Activated CD8-positive, alpha-beta memory T cell treated with anti-CD3 and anti-CD28 coated beads, Interleukin-2, amount 50 U/mL, for 48 hours (primary cell): ENCODE measurements at places on chromosomes 7 and 10.

GRCh38 chr10:77007834-77008233 is 629.8 kb downstream of the KCNMA1 start:
- DNase-seq = no peak

GRCh38 chr10:121753726-121754476 is 155.7 kb upstream of the FGFR2 start:
- DNase-seq = no peak

DNA sequence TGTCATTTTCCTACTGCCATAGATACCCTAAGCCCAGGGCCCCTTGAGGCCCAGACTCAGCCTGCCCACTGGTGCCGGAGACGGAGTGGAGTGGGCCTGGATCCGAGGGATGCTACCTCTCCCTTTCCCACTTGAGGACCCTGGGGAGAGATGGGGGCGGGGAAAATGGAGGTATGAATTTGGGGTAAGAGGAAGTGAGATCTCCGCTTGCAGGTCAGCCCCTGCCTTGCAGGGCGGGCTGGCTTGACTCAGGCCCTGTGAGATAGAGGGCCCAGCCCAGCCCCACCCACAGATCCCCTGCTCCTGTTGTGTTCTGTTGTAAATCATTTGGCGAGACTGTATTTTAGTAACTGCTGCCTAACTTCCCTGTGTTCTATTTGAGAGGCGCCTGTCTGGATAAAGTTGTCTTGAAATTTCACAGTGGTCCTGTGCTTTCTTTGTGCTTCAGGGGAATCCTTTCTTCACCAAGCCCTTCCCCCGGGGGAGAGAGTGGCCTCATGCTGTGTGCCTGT is 13.2 kb downstream of the YKT6 start:
- DNase-seq = no peak

GRCh38 chr7:88586219-88586618 is 173.3 kb upstream of the ZNF804B start:
- DNase-seq = no peak

- DNase-seq = no peak
These were observed 24.3 kb downstream of the ZCCHC24 start for GRCh38 chr10:79420974-79421688.

- DNase-seq = no peak
These were observed 210.1 kb upstream of the STK17A start for GRCh38 chr7:43372676-43373355.

GRCh38 chr7:150463461-150463860 is 13.0 kb downstream of the GIMAP8 start:
- DNase-seq = no peak

DNA sequence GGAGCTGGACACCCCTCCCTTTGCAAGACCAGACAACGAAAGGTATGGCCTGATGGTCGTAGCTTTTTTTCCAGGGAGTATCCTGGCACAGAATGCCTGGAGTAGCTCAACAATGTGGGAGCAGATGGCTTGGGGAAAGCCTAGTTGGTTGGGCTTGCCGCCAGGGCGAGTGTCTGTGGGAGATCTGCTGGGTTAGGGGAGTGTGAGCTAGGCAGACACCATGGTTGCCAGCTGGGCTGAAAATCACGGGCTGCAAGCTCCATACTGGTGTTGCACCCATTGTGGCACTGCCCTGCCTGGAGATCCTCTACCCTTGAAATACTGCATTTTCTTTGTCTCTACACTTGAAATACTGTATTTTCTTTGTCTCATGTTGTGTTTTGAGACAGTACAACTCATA is 538.3 kb downstream of the PCDH15 start:
- no peak for DNase-seq

DNA sequence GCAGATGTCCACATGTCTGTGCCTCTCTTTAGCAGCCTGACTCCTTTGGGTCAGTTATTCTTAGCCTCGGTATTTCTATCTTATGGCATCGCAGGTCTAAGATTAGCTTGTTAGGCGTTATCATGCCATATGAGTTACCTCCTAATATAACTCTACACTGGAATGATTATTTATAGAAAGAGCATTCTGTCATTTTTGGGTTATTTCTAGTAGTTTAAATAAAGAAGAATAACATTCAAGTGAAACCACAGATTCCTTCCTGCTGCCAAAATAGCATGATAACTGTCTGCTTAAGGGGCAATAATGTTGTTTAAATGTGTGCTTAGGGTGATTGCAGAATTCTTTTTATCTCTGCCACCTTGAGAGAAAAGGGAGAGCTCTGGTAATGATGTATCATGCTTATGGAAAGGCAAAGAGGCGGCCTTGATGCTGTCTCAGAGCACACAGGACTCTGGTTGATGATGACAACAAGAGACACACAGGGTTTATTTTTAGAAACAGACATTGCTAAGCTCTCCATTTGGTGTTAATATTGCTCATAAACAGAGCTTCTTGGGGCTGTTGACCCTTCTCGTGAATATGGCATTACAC is 10.4 kb downstream of the HDAC9 start:
- no peak for DNase-seq

- no peak for DNase-seq
These were observed 6.0 kb upstream of the MNX1 start for GRCh38 chr7:157016352-157017041.

DNA sequence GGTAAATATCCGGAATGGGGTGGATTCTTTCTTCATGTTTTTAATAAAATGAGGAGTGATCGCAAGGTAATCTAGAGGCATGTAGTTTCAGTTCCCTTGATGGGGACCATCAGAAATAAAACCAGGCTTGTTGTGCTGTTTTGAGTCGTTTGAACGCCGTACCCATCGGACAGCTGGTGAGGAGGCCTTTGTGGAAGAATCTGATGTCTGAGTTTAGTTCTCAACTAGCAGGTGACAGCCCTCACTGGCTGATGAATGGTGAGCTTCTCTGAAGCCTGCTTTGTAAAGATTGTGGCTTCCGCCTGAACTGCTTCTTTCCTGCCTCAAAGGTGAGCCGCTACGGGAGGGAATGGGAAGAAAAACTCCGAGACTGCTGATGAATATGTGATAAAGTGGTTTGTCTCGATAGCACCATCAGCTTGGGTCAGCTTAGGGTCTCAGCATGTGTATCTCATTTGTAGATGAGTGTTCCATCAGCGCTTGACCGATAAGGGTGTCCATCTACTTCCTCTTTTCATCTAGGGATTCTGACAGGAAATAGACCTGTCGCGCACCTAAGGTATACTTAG is 977 bp downstream of the TMEM248 start:
- no peak for DNase-seq

DNA sequence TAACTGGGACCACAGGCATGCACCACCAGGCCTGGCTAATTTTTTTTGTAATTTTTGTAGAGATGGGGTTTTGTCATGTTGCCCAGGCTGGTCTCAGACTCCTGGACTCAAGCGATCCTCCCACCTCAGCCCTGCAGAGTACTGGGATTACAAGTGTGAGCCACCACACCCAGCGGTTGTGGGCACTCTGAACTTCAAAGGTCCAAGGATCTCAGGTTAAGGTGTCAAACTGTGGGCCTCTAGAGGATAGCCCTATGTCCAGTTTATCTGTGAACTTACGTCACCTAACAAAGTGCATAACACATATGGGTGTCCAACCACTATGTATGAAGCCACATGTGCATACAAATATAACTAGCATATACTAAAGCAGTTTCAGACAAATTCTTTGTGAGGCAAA is 3.2 kb upstream of the IL2RA start:
- DNase-seq = peak; percentile 58

GRCh38 chr10:82037076-82037475 is 162.1 kb downstream of the NRG3 start:
- DNase-seq = no peak
